CD4-positive, alpha-beta memory T cell (primary cell): ENCODE measurements at places on chromosomes 2 and 18. TPM values are rescaled to one million over a fixed set of nuclear protein-coding genes. Genes with fewer than 3 reads are reported as not detected.

CNTNAP5 gene
- total RNA-seq: not detected

DNA sequence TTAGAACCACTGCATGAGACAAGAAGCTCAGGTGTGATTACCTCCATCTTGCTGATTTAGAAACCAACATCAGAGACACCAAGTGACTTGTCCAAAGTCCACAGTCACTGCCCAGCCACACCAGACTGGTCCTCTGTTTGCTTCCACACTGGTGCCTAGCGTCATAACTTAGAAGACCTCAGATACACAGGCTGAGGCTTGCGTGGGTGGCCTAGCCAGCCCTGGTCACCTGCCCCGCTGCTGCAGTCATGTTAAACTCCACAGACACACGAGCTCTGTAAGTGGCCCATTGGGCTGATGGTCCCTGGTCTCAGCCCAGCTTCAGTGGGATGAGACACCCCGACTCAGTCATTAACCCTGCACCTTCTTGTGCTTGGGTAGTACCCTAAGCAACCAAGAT, 47.1 kb downstream of the CNGA3 start:
- H3K27me3 ChIP-seq: no peaks in the 10 kb centered on the region
- DNase-seq: no peak
- no peak overlapping the region for H3K4me3 ChIP-seq
- H3K27ac ChIP-seq: no peak overlapping the region

EGR4 gene
- not detected for total RNA-seq

DNA sequence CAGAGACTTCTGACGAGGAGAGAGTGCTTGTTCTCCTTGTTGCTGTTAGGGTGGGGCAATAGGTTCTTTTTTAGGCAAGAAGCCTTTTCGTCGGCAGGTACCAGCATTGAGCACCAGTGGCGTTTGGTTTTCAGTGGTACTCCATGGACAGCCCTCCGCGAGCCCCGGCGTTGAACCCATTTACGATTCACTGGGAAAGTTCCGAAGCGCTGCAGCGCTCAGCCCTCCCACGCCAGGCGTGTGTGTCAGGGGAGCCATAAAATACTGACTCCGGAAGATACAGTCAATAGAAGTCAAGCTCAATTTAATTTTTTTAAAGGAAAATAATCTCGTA, 494 bp upstream of the ROCK1 start:
- H3K4me3 ChIP-seq: peak overlapping the region; percentile 69
- DNase-seq: no peak
- no peaks in the 10 kb centered on the region for H3K36me3 ChIP-seq
- H3K4me1 ChIP-seq: peaks cover 36% of the 10 kb centered on the region
- H3K27ac ChIP-seq: peak overlapping the region; percentile 66

WNT6 gene
- total RNA-seq: 0.26 TPM

DNA sequence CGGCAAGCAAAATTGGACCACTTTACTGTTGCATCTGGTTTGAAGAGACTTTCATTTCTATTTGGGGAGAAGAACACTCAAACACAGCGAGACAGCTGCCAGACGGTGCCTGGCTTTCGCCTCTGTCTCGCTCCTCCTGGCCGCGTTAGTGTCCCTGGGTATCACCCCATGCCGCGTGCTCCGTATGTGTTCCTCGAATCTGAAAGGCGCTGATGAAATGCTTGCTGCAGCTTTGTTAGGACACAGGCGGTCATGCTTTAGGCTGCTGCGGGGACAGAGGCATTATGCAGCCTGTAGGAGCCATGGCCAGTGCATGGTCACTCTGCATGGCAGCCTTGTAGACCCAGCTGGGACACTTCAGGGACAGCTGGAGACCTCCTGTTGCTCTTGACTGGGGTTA, 53.9 kb downstream of the LDLRAD4 start:
- no peaks in the 10 kb centered on the region for H3K27me3 ChIP-seq
- no peak overlapping the region for H3K27ac ChIP-seq
- H3K4me3 ChIP-seq: no peak overlapping the region
- H3K4me1 ChIP-seq: peaks cover 63% of the 10 kb centered on the region
- no peaks in the 10 kb centered on the region for H3K36me3 ChIP-seq

SPHKAP gene
- not detected for total RNA-seq

FAM110C gene
- total RNA-seq: 2.1 TPM

GRCh38 chr18:24801001-24801400, 340.6 kb downstream of the HRH4 start:
- H3K4me1 ChIP-seq: no peaks in the 10 kb centered on the region
- no peak for DNase-seq

TEX44 gene
- total RNA-seq: not detected

DNA sequence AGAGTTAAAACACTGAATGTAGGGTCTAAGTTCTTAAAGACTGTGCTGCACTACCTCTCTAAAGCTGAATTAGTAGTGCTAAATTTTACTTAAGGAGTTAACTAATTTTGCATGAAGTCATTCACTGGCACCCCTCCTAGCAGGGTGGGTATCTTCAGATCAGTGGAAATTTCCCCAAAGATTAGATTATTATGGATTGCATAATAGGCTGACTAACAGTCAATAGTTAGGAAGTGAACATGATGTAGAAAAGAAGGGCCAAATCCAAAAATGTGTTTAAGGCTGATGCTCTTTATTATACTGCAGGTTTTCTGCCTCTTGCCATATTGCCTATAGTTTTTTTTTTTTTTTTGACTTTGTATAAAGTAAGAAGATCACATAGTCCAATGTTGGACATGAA, 5.2 kb downstream of the ZNF638 start:
- H3K27ac ChIP-seq: no peak overlapping the region
- peaks cover 86% of the 10 kb centered on the region for H3K4me1 ChIP-seq
- no peaks in the 10 kb centered on the region for H3K27me3 ChIP-seq
- H3K36me3 ChIP-seq: no peaks in the 10 kb centered on the region

DNA sequence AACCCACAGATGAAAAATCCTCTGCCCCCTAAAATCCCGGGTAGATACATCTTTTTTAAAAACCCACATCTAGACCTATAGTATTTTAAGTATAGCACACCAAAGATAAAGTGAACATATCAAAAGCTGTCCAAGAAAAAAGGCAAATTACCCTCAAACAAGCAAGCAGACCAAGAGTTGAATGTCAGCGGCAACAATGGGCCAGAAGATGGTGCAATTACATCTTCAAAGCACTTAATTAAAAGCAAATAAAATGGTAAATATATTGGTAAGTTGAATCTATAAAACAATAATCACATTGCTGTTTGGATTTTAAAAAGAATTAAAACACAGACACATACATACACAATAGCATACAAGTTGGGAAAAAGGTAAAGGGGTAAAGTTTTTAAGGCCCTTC, 98.5 kb downstream of the MYOM1 start:
- H3K4me3 ChIP-seq: no peak overlapping the region
- H3K4me1 ChIP-seq: no peaks in the 10 kb centered on the region
- no peak for DNase-seq
- H3K36me3 ChIP-seq: no peaks in the 10 kb centered on the region

DNA sequence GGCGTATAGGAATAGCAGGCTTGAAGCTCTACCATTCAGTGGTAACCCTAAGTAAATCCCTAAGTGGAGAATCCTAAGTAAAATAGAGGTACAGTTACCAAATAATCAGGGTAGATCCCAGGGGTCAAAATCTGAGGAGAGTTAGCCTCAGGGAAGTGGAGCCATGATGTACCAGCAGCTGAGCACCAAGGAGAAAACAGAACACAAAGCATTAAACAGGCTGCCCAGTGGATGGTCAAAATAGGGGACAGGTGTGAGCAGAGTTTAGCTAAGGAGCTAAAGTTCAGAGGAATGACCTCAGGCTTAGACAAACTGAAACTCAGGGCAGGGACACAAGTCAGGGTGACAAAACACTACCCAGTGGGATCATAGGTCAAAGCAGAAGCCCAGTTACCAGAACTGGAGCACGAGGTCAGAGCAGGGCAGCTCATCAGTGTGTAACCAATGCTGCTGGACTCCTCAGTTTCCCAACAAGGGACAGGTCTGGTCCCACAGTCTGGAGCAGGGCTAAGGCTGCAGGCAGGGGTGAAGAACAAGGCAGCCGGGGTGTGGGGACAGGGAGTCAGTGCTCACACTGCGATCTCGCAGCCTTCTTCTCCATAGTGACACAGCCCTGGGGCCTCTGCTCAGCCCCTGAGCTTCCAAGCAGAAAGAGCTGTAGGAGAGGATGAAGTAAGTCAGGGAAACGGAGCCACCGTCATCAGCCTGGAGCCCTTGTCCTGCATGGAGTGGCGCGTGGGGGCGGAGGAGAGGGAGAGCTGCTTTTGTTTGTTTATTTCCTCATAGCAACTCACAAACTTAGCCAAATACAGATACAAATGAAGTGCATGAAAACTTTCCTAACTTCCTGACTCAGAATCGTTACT, 264.0 kb downstream of the MREG start:
- no peak for DNase-seq
- H3K4me3 ChIP-seq: no peak overlapping the region
- H3K27me3 ChIP-seq: no peaks in the 10 kb centered on the region

GRCh38 chr18:10262566-10262965, 191.9 kb upstream of the APCDD1 start:
- H3K4me3 ChIP-seq: no peak overlapping the region
- no peak overlapping the region for H3K27ac ChIP-seq
- no peaks in the 10 kb centered on the region for H3K4me1 ChIP-seq

AAK1 gene
- 220 TPM for total RNA-seq

NYAP2 gene
- not detected for total RNA-seq
